ENCODE measurements at places on chromosomes 11 and 22.

DNA sequence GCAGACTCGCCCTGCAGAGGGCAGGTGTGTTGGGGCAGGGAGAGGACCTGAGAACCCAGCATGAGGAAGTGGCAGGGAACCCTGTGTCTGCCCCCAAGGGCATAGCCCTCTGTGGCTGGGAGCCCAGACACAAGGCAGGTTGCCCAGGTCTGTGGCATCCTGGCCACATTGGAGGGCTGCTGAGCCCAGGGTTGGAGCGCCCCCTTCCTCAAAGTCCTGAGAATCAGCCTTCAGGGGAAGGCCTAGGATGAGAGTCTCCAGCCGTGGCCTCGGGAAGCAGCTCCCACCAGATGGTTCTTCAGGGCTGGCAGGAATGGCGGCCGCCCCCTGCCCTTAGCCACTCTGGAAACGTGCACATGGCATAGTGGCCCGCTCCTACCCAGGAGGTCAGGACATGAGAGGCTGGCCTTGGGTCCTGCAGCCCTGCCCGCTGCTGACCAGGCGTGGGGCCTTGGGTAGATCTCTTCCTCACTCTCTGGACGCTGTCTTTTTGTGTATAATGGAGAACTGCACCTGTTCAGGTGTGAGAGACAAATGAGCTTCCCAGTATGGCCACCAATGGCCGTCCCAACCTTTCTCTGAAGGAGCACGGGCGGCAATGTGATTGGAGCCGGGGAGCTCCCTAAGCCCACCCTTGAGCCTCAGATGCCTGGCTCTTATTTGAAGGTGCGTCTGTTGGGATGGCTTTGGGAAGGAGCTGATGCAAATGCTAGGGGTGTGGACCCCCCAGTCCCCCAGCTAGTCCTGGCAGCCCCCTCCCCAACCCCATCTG, 4.6 kb upstream of the CDC42BPG start:
- DNase-seq: no peak

- DNase-seq: no peak
These were observed 32.1 kb upstream of the CLPB start for GRCh38 chr11:72466410-72466809.

DNA sequence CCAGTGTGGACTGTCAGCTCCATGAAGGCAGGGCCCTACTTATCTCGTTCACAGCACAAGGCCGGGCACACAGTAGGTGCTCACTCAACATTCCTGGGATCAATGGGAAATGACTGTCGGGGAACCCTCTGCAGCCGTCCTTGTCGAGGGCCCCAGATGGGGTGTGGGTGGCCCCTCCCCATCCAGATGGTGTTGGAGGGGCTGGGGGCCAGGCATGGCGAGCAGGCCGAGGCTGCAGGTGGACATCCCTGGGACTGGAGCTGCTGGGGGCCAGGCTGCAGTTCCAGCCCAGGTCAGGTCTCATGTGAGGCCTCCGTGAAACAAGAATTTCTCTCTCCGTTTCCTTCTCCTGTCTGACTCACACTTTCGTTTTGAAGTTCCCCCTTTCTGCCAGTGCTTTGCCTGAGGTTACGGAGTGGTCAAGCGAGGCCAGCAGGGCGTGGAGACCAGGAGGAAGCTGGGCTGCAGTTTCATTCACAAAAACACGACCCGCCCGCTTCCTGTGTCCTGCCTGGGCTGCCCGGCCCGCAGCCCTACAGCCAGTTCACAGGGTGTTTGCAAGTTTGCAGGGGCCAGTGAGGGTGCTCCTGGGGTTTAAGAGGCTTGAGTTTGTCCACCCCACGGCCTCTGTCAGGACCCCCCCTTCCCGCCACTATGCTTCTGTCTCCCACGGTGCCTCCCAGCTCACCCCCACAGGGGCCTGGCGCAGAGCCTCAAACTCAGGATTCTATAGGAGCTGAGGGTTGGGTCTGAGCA, 4.5 kb downstream of the MYEOV start:
- peak; percentile 80 for DNase-seq

DNA sequence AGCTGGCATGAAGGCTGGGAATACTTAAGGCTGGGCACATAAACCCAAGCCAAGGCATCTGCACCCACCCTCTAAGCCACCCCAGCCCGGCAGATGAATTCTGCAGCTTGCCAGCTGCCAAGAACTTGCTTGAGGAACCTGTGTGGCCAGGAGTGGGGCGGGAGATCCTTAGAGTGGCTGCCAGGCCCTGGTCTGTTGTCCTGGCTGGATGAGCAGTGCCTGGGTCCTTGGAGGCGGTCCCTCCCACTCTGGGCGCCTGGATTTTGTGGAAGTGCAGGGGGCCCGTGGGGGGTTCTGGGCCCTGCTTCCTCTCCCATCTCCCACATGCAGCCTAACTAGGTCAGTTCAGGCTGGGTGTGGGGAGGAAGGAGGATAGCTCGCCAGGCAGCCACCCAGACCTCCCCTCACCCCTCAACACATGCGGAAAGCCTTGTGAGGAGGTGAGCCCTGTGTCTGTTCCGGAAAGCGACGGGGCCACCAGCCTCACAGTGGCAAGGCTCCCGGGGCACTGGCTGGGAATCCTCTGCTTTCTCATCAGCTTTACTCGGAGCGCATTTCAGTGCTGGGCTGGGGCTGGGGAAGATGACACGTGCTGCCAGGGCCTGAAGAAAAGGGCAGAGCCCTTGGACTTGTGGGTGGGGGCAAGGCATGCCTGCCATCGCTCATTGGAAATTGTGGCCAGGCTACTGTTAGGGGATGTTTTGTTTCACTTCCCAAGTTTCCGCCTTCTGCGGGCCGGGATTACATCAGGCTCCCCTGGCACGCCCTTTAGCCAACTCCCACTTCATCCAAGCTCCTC, 8.4 kb downstream of the DAGLA start:
- no peak for DNase-seq

DNA sequence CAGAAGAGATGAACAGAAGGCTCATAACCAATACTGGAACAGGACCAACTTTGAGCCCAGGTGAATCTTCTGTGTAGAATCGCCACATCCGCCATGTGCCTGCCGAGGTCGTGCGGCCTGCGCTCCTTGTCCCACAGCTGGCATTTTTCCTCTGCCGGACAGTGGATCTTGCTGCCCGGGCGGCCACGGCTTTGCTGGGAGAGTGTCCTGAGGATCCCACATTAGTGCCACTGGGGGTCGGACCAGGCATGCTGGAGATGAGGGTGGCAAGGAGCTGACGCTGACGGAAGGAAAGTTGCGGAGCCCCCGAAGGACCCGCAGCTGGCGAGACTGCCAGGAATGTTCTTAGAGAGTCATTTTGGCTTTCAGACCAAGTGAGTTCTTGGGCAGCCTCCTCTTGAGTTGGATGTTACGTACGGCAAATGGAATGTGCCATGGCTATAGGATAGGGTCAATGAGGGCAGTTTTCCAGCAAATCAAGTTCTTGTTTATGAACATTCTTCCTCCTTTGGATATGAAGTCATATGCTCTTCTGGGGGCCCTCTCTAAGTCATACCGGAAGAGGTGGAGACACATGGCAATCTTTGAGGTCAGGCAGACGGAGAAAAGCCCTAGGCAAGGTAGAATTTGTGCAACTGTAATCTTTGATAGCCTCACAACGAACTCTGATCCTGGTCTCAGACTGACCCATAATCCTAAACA, 57.4 kb upstream of the NUP160 start:
- peak; percentile 78 for DNase-seq

DNA sequence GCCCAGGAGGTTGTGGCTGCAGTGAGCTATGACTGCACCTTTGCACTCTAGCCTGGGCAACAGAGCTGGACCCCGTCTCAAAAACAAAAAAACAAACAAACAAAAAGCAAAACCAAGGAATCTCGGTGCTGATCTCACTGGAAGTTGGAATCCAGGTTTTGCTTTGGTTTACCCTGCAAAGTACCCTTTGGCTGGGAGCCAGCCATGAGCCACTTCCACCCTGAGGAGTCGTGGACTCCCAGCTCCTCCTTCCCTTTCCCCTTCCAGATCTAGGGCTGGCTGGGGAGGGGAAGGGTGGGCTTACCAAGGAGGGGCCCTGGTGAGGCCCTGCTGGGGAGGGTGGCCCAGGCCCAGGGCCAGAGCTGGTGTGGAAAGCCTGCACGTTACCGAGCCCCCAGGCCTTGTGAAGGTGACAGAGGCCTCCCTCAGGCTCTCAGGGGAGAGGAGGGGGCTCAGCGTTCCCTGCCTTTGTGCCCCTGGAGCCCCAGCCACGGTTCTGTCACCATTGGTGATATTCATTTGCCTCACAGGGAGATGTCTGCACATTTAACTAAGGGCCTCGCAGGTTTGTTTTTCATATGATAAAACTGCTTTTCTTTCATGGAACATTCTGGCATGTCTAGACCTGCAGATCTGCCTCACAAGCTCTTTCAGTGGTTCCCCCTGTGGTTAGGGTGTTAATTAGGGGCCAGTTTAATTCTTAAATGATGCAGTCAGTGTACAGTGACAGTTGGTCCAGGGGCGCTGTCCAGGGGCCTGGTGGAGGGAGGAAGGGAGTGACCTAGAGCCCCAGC, 29.0 kb downstream of the FBLN1 start:
- no peak for DNase-seq

- DNase-seq: no peak
These were observed 48.7 kb downstream of the DDX6 start for GRCh38 chr11:118742304-118742703.

DNA sequence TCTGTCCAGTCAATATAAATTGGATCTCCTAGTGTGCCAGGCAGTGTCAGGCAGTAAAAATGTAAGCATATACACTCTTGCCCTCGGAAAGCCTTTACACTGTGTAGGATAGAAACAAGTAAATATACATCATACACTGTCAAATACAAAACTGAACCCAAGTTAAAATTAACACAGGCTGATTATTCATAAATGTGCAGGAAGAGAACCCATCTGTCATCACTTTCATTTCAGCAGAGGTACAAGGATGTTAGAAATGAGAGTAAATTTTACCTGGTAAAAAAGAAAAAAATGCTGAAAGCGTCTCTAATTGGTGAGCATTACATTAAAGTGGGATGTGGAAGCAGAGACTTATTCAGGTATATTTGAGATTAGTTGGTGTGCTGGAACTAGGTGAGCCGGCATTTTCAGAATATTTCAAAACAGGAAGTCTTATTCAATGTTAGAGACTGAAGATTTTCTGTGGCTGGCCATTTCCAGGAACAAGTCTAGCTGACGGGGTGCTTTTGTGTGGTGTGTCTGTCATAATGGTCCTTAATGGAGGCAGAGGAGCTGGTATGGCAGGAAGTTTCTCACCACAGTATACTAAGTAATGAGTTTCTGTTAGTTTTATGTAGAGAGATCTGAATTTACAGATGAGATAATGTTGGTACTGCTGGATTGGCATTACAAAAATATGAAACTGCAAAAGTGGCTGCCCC, 192.6 kb downstream of the CASP12 start:
- DNase-seq: no peak

GRCh38 chr22:30121960-30122359, 41.7 kb downstream of the HORMAD2 start:
- DNase-seq: no peak

- no peak for DNase-seq
These were observed 23.7 kb upstream of the FGF3 start for GRCh38 chr11:69842746-69843528.

GRCh38 chr11:12198251-12199222, 88.1 kb downstream of the MICAL2 start:
- peak; percentile 71 for DNase-seq

DNA sequence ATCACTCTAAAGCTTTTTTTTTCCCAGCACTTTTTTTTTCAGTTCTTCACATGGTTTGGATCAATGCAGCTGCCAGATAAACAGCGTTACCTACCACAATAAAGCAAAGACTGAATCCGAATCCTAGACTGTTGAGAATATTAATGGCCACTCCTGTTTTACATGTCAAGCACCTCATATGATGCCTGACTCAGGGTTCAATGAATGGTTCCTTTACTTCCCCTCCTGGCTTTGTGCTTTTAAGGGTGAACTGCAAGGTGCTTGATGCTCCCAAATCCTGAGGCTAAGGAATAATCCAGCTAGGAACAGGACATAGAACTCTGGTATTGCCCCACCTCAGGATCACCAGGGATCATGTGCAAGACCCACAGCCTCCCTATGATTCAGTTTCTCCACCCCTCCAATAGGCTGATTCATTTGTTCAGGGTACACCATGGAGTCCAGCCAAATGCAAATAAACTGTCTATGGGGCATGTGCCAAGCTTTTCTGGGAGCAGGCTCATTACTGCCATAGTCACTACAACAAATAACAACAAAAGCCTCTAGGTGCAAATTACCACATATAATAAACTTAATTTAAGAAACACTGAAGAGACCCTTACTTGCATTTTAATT, 104.3 kb downstream of the GAB2 start:
- no peak for DNase-seq

GRCh38 chr11:1742371-1742770, 8.0 kb downstream of the IFITM10 start:
- DNase-seq: peak; percentile 37

- DNase-seq: no peak
These were observed 22.0 kb upstream of the ACER3 start for GRCh38 chr11:76838678-76839068.

- DNase-seq: no peak
These were observed 115.4 kb downstream of the KIAA1671 start for GRCh38 chr22:25067851-25068421.

- DNase-seq: no peak
These were observed 3.8 kb upstream of the CAPN5 start for GRCh38 chr11:77062924-77063323.

- DNase-seq: no peak
These were observed 8.0 kb downstream of the TUBGCP6 start for GRCh38 chr22:50236731-50237409.

DNA sequence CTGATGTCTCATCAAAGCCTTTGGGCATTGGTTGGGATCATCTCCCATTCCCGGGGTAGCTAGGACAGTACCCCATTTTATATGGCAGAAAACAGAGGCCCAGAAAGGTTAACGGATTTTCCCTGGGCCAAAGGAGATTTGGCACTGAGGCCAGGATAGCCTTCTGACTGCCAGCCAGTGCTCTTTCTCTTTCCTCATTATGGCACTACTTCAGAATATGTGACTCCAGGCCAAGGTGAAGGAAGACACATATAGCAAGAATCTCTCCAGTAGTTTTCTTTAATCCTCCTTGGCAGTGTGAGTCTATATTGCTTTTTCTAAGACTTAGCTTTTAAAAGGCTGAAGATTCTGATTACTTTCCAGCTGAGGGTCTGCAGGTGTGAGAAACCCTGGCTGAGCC, 94.8 kb upstream of the AMOTL1 start:
- DNase-seq: no peak

DNA sequence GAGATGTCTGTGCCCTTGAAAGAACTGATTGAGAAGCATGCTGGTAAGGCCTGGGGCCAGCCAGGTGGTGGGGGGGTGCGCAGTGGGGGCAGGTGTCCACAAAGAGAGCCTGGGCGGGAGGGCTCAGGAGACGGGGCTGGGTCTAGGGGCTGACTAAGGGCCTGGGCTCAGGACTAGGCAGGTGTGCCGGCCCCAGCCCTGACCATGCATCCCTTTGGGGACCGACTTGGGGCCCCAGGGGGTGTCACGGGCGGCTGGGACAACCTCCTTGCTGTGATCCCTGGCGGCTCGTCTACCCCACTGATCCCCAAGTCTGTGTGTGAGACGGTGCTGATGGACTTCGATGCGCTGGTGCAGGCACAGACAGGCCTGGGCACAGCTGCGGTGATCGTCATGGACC, 4.4 kb downstream of the NDUFV1 start:
- DNase-seq: no peak

- no peak for DNase-seq
These were observed 1.9 kb upstream of the SLC25A45 start for GRCh38 chr11:65384301-65384889.

Data from chondrocyte (in vitro differentiated cells).